ENCODE measurements at places on chromosomes 6 and 20. TPM values are rescaled to one million over a fixed set of nuclear protein-coding genes. Genes with fewer than 3 reads are reported as not detected.

Gene CGA
- total RNA-seq: not detected

Gene SIRPB2
- total RNA-seq: 5.4 TPM

Gene EPB41L1
- 55.3 TPM for total RNA-seq

Gene COMMD7
- 15.1 TPM for total RNA-seq

Gene TMEM74B
- total RNA-seq: 0.44 TPM

Gene SIRPG
- total RNA-seq: not detected

Gene SLC17A1
- not detected for total RNA-seq

Gene ZNF311
- 3.7 TPM for total RNA-seq

Gene TOX2
- 1.3 TPM for total RNA-seq

Gene LRRC73
- total RNA-seq: 1.3 TPM

Gene ANKRD66
- total RNA-seq: not detected

Gene ZNF343
- total RNA-seq: 15.3 TPM

Gene SPTLC3
- total RNA-seq: 14.2 TPM

DNA sequence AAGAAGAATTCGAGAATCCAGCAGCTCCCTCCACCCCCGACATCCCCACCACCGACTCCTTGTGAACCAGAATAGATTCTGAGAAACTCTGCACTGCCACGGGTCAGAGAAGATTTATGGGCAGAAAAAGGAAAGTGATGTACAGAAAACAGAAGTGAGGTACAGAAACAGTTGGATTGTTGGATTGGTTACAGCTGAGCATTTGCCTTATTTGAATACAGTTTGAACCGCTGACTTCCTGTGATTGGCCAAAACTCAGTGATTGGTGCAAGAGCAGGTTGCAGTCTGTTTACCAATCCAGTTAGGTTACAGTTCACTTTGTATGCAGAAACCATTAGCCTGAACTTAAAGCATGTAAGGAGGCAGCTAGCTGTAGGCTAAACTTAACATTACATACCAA, 131.2 kb upstream of the HDDC2 start:
- no peaks in the 10 kb centered on the region for H3K4me1 ChIP-seq
- H3K27ac ChIP-seq: no peak overlapping the region
- H3K4me3 ChIP-seq: no peak overlapping the region
- no peaks in the 10 kb centered on the region for H3K36me3 ChIP-seq
- no peak for DNase-seq
- no peaks in the 10 kb centered on the region for H3K27me3 ChIP-seq

GRCh38 chr6:29426654-29427053, 11.9 kb downstream of the OR12D1 start:
- H3K4me3 ChIP-seq: no peak overlapping the region
- H3K27me3 ChIP-seq: no peaks in the 10 kb centered on the region
- no peak overlapping the region for H3K27ac ChIP-seq
- no peaks in the 10 kb centered on the region for H3K36me3 ChIP-seq
- no peaks in the 10 kb centered on the region for H3K4me1 ChIP-seq

- H3K27ac ChIP-seq: no peak overlapping the region
- H3K27me3 ChIP-seq: no peaks in the 10 kb centered on the region
- no peak overlapping the region for H3K4me3 ChIP-seq
- DNase-seq: no peak
- H3K36me3 ChIP-seq: peaks cover 60% of the 10 kb centered on the region
- H3K4me1 ChIP-seq: no peaks in the 10 kb centered on the region
Measured at GRCh38 chr6:157879873-157880254, 56.8 kb downstream of the SNX9 start.

GRCh38 chr6:55773620-55774216, 101.7 kb downstream of the BMP5 start:
- no peak overlapping the region for H3K4me3 ChIP-seq
- H3K27me3 ChIP-seq: no peaks in the 10 kb centered on the region
- no peak overlapping the region for H3K27ac ChIP-seq
- no peaks in the 10 kb centered on the region for H3K4me1 ChIP-seq

GRCh38 chr6:84228198-84228543, 728 bp upstream of the CEP162 start:
- peak overlapping the region; percentile 87 for H3K4me3 ChIP-seq
- no peak for DNase-seq
- no peaks in the 10 kb centered on the region for H3K4me1 ChIP-seq
- peak overlapping the region; percentile 78 for H3K27ac ChIP-seq
- no peaks in the 10 kb centered on the region for H3K27me3 ChIP-seq
- H3K36me3 ChIP-seq: no peaks in the 10 kb centered on the region

DNA sequence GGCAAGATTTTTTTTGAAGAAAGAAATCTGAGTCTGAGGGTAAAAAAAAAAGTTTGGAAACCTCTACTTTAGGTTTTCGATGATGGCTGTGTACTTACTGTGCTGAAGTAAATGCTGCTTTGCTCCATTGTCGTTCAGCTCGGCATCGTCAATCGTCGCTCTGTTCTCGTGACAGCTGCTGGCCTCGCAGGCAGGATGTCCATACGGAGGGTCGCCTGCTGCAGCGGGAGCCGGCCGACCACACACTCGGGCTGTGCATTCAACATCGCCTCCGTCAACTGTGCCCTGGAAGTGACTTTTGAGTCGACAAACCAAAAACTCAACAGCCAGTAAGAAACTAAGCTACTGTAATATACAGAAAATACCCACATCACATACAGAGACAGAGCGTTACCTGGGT, 53.1 kb upstream of the SMOC2 start:
- H3K4me3 ChIP-seq: no peak overlapping the region
- H3K27me3 ChIP-seq: no peaks in the 10 kb centered on the region
- DNase-seq: no peak
- H3K36me3 ChIP-seq: no peaks in the 10 kb centered on the region
- no peaks in the 10 kb centered on the region for H3K4me1 ChIP-seq

GRCh38 chr6:117265410-117266256, at the start of gene VGLL2:
Gene VGLL2 (plus strand): TSS chr6:117265558. CDS start chr6:117265764, 206 bp downstream.
- H3K27ac ChIP-seq: no peak within 1 kb of the TSS
- H3K27me3 ChIP-seq: peaks cover 89% of the 10 kb centered on the region
- peaks cover 26% of the 10 kb centered on the region for H3K4me1 ChIP-seq
- DNase-seq: no peak

DNA sequence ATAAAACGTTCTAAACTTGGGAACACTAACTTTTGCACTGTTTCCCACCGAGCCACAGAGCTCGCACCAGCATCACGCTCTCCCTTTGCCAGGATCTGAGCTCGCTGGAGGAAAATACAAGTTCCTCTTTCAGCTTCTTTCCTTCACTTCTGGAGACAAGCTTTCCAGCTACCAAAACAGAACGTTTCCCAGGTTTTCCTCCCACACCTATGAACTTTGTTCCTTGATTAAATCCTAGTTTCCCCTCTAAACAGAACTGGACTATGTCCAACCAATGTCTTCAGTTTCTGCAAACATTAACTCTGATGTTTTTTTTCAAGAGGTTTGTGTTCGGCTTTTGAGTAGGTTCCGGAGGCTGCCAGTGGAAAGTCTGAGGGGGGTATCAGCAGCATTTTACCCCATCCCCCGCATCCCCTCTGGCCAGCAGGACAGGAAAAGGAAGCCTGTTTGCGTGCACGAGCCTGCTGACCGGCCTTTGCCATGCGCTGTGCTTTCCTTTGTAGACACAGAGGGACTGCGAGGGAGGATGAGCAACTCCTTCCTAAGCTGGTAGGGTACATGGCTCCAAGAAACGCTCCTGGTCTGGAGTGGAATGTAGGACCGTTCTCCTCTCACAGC, 135.5 kb downstream of the LY86 start:
- no peaks in the 10 kb centered on the region for H3K36me3 ChIP-seq
- H3K27ac ChIP-seq: peak overlapping the region; percentile 81
- no peaks in the 10 kb centered on the region for H3K27me3 ChIP-seq

DNA sequence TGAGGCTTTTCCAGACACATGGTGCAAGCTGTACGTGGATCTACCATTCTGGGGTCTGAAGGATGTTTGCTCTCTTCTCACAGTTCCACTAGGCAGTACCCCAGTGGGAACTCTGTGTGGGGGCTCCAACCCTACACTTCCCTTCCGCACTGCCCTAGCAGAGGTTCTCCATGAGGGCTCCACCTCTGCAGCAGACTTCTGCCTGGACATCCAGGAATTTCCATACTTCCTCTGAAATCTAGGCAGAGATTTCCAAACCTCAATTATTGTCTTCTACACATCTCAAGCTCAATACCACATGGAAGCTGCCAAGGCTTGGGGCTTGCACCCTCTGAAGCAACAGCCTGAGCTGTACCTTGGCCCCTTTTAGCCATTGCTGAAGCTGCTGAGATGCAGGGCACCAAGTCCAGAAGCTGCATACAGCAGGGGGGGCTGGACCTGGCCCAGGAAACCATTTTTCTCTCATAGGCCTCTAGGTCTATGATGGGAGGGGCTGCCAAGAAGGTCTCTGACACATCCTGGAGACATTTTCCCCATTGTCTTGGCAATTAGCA, 11.6 kb downstream of the PDSS2 start:
- H3K27ac ChIP-seq: no peak overlapping the region
- H3K36me3 ChIP-seq: no peaks in the 10 kb centered on the region
- no peak for DNase-seq
- no peak overlapping the region for H3K4me3 ChIP-seq

DNA sequence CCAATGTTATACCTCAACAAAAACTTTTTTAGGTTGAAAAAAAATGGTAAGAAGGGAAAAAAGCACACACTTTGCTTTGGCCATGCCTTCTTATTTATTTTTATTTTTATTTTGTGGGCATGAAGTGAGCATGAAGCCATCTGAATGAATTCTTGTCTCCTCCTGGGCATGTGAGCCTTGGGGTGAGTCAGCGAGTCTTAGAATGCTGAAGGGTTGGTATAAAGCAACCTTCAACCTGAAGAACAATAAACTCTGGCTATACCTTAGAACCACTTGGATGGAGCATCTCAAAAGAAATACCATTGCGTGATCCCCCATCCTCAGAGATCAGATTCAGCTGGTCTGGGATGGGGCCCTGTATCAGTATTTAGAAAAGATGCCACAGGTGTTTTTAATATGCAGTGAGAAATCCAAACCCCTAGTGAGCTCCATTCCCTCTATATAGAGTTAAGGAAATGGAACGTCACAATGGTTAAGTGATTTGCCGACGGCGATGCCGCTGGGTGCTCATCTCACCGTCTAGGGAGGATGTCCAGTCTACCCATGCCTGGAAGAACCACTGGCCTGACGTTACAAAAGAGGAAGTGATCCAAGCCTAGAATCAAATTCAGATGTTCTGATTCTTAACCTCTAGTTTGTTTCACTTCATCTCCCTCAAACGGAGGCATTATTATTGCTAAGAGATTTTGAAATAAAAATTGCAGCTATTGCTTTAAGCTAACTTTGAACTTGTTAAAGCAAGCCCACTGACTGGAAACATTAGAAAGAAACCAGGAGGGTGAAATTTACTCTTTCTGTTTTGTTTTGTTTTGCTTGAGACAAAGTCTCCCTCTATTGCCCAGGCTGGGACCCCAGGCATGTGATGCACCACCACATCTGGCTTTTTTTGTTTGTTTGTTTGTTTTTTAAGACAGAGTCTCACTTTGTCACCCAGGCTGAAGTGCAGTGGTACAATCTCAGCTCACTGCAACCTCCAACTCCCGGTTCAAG, 67.1 kb downstream of the EDN1 start:
- H3K36me3 ChIP-seq: no peaks in the 10 kb centered on the region
- no peak for DNase-seq
- H3K27me3 ChIP-seq: no peaks in the 10 kb centered on the region
- no peaks in the 10 kb centered on the region for H3K4me1 ChIP-seq

- no peak overlapping the region for H3K27ac ChIP-seq
- no peaks in the 10 kb centered on the region for H3K4me1 ChIP-seq
- no peak for DNase-seq
- H3K4me3 ChIP-seq: no peak overlapping the region
- H3K27me3 ChIP-seq: no peaks in the 10 kb centered on the region
Measured at GRCh38 chr20:45445805-45446562, 23.6 kb upstream of the WFDC2 start.

DNA sequence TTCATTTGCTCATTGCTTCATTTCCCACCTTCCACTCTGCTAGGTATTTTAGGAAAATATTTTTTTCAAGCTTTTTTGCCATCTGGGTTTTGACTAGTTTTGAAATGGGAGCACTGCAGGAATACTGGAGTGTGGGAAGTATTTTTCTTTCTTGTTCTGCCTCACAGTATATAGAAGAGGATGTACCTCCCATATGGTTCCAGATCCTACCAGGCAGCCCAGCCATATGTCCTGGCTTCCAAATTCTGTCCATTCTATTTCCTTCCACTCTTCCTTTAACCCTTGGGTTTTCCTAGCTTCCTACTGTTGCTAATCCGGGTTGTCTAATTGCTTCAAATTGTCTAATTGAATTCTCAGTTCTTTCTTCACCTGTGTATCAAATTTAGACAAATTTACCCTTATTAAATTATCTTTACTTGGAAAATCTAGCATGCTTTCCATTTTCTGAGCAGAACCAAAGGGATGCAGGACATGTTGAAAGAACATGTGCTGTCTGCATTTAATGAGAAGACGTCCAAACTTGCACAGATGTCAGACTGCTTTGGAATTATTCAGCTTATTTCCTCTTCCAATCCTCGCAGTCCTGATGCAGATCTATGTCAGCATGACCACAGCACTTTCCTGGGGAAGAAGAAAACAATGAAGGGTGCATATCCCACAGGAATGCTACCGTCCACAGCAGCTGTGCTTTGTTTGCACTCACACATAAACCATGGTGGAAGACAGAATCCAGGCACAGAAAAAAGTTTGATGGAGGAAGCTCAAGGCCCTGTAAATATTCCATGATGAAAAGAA, 1273.9 kb upstream of the MAP3K7 start:
- H3K4me3 ChIP-seq: no peak overlapping the region
- H3K36me3 ChIP-seq: no peaks in the 10 kb centered on the region
- no peak overlapping the region for H3K27ac ChIP-seq
- DNase-seq: no peak

- DNase-seq: no peak
- no peaks in the 10 kb centered on the region for H3K4me1 ChIP-seq
- H3K36me3 ChIP-seq: no peaks in the 10 kb centered on the region
- H3K27ac ChIP-seq: no peak overlapping the region
- H3K4me3 ChIP-seq: no peak overlapping the region
Measured at GRCh38 chr20:51382986-51383821, 159.3 kb downstream of the NFATC2 start.

GRCh38 chr20:48761023-48761785, 66.6 kb downstream of the PREX1 start:
- H3K27ac ChIP-seq: peak overlapping the region; percentile 59
- H3K27me3 ChIP-seq: no peaks in the 10 kb centered on the region
- DNase-seq: peak; percentile 40
- no peaks in the 10 kb centered on the region for H3K36me3 ChIP-seq
- H3K4me3 ChIP-seq: no peak overlapping the region
- H3K4me1 ChIP-seq: peaks cover 33% of the 10 kb centered on the region

- no peaks in the 10 kb centered on the region for H3K36me3 ChIP-seq
- no peaks in the 10 kb centered on the region for H3K27me3 ChIP-seq
- no peak overlapping the region for H3K4me3 ChIP-seq
- DNase-seq: no peak
- peaks cover 8% of the 10 kb centered on the region for H3K4me1 ChIP-seq
- no peak overlapping the region for H3K27ac ChIP-seq
Measured at GRCh38 chr6:138999949-139000725, 12.1 kb upstream of the REPS1 start.

- no peak for DNase-seq
- no peaks in the 10 kb centered on the region for H3K36me3 ChIP-seq
- peaks cover 16% of the 10 kb centered on the region for H3K4me1 ChIP-seq
Measured at GRCh38 chr6:12049165-12049564, 37.1 kb downstream of the HIVEP1 start.

GRCh38 chr20:10925767-10926166, 252.0 kb upstream of the JAG1 start:
- DNase-seq: no peak
- no peak overlapping the region for H3K4me3 ChIP-seq
- H3K36me3 ChIP-seq: no peaks in the 10 kb centered on the region
- no peaks in the 10 kb centered on the region for H3K27me3 ChIP-seq
- H3K27ac ChIP-seq: no peak overlapping the region
- H3K4me1 ChIP-seq: peaks cover 24% of the 10 kb centered on the region

- H3K27me3 ChIP-seq: no peaks in the 10 kb centered on the region
- H3K4me3 ChIP-seq: no peak overlapping the region
- no peak for DNase-seq
- H3K36me3 ChIP-seq: no peaks in the 10 kb centered on the region
Measured at GRCh38 chr20:15603978-15604805, 969.1 kb downstream of the KIF16B start.
